Stimulated activated CD4-positive, alpha-beta T cell treated with anti-CD3 and anti-CD28 coated beads, TNF-alpha, amount 100 ng/mL, for 48 hours (primary cell): ENCODE measurements at places on chromosomes 13 and 19.
A peak's percentile ranks its signal among the peaks of the same experiment; 100 is the strongest.

DNA sequence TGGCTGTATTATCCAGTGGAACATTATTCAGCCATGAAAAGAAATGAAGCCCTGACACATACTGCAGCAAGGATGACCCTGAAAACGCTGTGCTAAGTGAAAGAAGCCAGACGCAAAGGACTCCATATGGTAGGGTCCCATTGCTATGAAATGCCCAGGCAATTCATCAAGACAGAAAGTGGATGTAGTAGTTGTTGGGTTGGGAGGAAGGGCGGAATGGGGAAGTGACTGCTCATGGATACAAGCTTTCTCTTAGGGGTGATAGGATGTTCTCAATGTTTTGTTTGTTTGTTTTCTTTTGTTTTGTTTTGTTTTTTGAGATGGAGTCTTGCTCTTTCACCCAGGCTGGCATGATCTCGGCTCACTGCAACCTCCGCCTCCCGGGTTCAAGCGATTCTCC lies 11.1 kb upstream of the CEACAM16 start:
- DNase-seq, result no peak

DNA sequence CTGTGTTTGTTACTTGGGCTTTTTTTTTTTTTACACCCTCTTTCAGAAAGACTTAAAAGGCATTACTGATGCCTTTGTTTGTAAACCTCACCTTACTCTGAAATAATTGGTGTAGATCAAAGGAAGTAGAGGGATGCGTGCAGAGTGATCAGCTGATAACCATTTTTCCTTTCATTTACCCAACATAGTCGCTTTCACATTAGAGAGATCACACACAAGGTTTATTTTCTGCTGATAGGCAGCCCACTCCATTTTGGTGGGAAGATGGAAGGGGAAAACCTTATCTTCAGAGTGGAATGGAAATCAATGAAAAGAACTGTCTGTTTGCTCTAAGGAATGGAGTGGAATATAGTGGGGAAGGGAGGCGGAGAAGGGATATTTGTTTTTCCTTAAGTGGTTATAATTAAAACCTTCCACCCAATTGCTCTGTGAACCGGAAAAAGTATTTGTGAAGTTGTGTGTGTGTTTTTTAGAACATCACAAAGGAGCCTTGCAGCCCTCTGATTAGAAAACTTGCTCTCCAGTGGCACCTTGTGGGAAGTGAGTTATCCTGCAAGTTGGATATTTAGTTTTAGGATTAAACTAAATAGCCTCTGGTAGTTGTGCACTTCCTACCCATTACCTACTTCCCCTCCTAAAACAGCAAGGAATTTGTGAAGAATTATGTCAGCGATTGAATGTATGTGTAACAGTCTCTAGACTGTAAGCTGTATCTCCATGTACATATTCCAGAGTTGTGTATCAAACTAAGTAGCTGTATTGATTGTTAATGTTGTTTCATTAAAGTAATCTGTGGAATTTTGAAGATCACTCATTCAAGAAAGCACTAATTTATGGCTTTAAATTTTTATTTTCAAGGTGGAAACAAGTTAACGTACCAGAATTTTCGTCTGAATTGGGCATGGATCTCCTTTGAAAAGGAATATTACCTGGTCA lies 76.8 kb downstream of the FREM2 start:
- DNase-seq, result no peak

GRCh38 chr19:45784096-45784495 lies 1.8 kb upstream of the DMPK start:
- no peak for DNase-seq

DNA sequence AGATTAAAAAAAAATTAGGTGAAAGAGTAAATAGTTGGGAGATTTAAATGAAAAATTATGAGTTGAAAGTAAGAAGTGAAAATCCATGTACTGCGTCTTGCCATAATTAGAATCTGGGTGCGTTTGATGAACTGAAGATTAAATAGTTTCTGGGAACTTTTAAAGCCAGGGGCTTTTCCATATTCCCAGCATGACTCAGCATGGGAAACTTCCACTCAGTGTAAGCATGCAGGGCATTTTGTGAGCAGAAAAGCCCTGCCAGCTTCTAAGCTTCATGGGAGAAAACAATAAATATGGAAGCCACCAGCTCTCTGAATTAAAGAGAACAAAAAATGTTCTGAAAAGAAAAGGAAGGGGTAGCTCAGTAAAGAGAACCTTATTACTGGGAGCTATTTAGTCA lies 62.0 kb upstream of the EDNRB start:
- DNase-seq, result no peak

DNA sequence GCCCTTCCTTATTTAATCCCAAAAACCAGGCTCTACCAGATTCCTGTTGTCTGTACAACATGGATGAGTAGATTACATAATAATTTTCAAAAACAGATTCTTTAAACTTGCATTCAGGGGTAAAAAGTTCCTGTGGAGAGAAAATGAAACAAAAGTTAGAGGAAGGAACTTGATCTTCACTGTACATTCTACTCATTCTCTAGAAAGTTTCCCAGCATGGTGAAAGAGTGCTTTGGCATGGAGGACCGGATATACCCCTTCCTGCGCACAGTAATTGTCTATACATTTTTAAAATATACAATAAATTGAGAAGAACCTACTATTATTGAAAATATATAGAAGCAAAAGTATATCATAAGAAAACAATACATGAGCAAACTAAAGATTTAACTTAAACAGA lies 274.2 kb downstream of the ITGBL1 start:
- DNase-seq, result no peak

DNA sequence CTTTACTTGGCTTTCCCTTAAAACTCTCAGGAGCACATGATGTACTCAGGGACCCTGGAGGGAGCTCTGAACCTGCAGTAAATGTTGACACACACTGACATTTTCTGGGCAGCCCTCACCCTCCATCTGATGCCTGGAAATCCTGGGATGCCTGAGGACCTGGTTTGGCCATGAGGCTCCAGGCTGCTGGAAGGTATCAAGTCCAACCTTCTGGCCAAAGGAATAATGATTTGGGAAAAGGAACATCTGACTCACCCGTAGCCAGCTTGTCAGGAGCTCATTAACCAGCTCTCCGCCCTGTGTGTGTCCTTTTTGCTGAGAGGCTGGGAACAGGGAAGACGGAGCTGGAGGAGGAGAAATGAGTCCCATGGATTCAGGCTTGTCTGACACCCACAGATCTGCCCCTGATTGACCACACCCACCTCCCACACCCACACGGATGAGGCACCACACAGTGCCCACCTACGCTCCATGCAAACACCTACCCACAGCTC lies 10.3 kb downstream of the ZNF558 start:
- no peak for DNase-seq

- DNase-seq, result no peak
These were observed 1886.1 kb downstream of the PCDH9 start for GRCh38 chr13:65343898-65344663.

DNA sequence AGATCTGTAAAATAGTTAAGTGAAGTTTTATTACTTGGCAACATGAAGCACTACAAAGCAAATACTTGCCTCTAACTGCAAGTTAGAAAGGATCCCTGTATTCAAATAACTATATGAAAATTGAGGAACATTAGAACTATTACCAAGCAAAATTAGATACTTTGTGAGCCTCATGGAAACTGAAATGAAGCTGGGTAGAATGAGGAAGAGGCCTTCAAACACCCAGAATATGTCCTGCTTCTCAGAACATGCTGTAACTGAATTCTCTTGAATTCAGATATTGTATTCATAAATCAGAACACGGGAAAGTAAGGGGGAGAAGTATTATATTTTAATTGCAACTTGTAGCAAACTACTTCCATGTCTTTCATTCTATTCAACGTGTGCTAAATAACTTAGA lies 947.9 kb downstream of the PCDH17 start:
- no peak for DNase-seq

GRCh38 chr13:23570099-23570920 lies at the start of gene TNFRSF19:
Gene TNFRSF19, plus strand, starts transcription at chr13:23570412. Its CDS starts 19,772 bp downstream, at chr13:23590184.
- DNase-seq, result no peak

- no peak for DNase-seq
These were observed 9.2 kb downstream of the PAN3 start for GRCh38 chr13:28147495-28147894.

DNA sequence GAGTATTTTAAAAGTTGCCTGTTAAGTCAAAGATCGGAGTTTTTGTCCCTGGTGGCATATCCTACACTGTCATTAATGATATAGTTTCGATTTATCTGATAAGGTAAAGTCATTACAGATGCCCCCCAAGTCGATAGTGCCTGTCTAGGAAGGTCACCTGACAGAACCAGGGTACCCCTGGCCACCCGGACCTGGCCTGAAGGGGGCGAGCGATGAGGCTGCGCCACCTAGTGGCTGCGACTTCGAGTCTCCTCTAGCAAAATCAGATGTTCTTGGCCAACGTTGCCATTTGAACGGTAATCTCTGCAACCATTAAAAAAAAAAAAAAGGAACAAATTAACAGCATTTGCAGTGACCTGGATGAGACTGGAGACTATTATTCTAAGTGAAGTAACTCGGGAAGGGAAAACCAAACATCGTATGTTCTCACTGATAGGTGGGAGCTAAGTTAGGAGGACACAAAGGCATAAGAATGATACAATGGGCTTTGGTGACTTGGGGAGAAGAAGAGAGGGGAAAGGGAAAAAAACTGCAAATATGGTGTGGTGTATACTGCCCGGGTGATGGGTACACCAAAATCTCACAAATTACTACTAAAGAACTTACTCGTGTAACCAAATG lies 565.1 kb downstream of the LIG4 start:
- peak; percentile 4 for DNase-seq

DNA sequence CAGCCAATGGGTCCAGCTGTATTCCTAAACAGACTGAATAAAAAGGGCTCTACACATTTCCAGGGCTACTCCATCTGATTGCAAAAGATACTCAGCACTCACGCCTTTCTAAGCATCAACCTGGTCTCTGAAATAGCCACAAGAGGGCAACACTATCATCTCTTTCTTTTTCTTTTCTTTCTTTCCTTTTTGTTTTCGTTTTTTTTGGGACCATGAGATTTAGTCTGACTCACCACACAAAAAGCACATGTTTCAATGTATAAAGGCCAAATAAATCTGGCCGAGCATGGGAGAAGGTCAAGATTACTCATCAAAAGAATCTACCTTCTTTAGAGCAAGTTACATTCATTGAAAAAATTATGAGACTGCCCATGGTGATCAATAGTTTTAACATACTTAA lies 805.6 kb upstream of the ARGLU1 start:
- DNase-seq, result no peak

- DNase-seq, result no peak
These were observed 2.6 kb downstream of the TPRX2 start for GRCh38 chr19:47861630-47862029.

DNA sequence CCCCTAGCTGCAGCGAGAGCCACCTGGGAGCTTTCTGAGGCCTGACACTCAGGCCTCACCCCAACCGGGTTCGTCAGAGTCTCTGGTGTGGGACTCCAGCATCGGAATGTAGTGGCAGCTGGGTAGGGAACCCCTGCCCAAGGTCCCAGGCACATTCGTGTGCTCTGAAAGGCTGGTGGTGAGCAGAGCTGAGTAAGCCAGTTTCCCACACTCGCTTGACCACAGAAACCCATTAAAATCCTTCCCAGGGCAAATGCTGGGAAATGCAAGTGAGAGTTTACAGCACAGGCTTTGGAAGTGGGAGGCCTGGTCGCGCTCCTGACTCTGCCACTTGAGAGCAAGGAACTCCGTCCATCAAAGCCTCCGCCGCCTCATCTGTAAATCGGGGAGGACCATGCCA lies 4.2 kb downstream of the TRAPPC6A start:
- no peak for DNase-seq

DNA sequence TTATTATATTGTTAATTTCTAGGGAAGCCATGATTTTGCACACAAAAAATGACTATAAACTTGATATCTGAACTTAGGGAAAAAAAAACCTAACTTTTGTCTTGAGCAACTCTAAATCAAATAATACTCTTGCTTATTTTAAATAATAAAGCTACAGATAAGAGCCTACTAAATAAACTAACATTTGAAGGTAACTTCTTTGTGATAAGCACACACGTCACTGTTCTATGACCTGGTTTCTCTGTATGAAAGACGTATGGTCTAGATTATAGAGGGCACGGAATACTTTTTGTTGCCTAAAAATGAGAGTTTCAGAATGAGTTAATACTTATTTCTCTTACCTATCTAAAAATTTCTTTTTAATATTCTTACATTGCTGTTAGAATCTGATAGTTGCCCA lies 603.2 kb downstream of the DCT start:
- DNase-seq, result no peak

DNA sequence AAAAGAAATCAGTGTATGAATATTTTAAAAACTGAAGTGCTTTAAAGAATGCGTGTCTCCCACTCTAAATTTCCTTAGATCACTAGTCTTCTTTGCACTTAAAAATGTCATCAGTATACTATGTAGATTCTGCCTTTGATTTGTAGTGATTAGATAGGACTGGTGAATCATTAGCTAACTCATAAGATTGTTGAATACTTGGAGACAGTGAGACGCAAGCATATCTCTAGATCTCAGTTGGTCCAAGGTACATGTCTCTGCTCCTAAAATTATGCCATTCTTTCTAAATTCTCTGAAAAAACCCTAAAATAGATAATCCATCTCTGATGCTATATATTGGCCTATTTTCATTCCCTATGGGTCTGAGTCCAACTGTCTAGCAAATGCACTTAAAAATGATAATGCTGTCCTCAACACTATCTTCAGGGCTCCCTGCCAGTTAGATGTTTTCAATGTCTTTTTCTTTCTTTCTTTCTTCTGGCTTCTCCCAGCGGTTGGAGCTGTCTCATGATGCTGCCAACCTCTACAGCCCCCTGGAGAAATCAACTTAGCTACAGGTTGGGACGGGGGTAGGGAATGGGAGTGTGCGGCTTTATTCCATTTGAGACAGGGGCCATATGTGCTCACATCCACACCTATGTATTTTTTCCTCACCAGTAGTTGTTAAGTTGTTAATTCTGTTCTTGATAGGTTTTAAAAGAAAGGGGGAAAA lies 301.0 kb downstream of the NDFIP2 start:
- no peak for DNase-seq

DNA sequence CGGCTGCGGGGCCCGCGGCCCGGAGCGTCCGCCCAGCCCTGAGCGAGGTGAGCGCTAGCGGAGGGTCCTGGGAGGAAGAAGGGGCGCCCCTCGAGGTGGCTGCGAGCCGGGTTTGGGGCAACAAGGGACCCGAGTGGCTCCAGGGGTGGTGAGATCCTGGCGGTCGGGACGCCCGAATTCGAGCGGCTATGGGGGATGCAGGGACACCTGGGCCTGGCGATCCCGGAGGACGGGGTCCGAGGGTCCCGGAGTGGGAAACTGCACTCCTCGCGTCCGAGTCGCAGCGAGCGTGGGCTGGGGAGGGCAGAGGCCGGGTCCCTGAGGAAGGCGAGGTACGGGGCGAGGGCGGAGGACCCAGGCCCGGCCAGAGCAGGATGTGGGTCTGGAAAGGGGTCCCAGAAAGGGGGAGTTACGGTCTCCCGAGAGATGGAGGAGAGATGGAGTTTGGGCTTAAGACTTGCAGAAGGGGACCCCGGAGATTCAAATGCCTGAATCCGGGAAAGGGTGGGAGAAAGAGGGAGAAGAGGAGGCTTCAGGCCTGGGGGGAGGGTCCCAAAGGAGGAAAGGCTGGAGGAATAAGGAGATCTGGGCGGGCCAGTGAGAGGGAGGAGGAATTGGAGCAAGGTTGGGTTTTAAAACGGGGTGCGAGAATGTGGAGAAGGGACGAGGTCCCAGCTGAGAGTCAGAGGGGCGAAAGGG lies 542 bp downstream of the CACNG7 start:
- DNase-seq, result no peak
